Gastroesophageal sphincter (tissue), 4 donors: ENCODE measurements at places on chromosomes 2 and 18.

DNA sequence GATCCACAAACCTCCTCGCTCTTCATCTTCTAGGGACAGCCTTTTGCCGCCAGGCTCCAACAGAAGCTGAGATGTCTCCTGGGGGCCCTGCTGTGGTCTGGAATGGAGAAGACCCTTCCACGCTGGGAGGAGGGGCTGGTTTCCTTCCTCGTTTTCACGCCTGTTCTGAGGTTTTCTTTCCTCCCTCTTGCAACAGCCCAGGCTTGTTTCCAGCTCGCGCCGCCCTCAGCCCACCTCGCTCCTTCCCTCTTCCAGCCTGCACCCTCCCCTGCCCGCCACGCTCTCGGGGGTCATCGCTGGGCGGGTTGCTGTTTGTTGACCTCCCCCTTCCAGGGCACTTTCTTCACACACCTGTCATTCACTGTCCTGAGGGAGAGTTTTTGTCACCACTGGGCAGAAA is 55.4 kb downstream of the VAPA start:
- ATAC-seq: no peak

DNA sequence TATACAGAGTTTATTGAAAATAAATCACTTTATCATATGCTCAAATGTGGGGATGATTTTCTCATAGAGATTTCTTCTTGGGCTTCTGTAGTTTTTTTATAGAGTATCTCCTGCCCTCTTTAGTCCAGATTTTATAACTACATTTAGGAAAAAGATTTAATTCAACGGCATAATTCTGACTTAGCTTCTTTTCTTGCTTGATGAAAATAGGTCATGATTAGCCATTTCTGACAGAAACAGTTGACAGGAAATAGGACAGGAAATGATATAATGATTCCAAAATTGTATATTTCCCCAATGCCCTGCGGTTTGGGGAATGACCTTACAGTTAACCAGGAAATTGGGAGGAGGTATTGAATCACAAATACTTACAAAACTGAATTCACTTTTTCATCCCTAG is 1531.9 kb upstream of the ACVR2A start:
- no peak for ATAC-seq

DNA sequence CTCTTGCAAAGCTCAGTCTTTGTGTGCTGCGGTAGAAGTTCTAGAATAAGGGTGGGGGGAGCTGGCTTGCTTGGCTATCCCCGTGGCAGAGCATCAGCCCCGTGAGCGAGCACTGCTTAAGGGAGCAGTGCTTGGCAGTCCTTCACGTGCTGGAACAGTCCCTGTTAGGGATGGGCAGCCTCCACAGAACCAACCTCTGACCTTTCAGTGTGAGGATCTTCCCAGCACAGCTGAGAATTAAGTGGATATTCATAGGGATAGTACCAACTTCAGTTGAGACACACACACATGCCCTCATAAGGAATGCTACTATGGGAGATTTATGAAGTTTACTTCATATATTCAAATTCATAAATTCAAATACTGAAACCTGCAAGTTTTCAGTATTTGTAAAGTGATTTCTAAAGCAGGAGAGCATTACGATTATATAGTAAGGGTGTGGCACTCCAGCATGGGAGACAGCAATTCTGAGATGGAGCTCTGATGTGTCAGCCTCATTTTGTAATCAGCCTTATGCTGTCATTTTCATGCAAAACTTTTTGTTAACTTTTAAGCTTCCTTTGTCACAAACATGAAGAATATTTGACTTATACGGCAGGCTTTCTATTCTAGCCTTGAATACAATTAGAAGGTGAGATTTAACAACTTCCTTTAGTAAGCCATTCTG is 39.5 kb downstream of the ATP9B start:
- ATAC-seq: no peak

DNA sequence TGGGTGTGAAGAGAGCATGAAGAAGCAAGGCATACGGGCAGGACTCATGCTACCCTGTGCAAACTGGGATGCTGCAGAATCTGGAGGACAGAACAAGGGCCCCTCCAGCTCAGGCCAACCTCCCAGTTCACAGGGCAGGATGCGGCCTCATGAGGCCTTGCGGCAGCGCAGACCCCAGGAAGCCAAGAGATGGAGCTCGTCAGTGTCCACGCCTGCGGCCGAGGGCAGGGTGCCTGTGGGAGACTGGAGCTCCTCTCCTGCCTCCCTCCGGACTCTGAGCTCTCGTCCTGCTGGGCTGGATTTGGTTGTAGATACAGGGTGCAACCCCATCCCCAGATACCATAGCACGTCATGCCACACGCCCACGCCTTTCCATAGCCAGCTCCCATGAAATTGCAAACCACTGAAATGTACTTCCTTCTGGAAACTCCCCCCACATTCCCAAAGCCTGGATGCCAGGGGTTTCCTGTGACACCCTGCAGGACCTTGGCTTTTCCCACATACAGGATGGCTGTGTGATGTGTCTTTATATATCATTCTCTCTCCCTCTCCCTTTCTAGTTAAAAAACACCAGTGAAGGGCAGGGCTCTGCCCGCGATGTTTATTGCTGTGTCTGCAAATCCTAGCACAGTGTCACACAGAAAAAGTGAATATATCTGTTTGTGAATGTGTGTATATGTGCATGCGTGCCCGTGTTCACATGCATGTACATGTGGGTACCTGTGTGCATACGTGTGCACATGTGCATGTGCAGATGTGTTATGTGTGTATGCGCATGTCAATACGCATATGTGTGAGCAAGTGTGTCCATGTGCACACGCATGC is 12.3 kb upstream of the SNTG2 start:
- no peak for ATAC-seq

- ATAC-seq: no peak
Observed at GRCh38 chr2:8159966-8160603, 521.8 kb upstream of the ID2 start.

- no peak for ATAC-seq
Observed at GRCh38 chr2:75166491-75166890, 32.8 kb downstream of the TACR1 start.

- ATAC-seq: no peak
Observed at GRCh38 chr2:207252979-207253645, 87.4 kb upstream of the KLF7 start.

- ATAC-seq: no peak
Observed at GRCh38 chr18:34738175-34738894, 28.2 kb downstream of the DTNA start.

DNA sequence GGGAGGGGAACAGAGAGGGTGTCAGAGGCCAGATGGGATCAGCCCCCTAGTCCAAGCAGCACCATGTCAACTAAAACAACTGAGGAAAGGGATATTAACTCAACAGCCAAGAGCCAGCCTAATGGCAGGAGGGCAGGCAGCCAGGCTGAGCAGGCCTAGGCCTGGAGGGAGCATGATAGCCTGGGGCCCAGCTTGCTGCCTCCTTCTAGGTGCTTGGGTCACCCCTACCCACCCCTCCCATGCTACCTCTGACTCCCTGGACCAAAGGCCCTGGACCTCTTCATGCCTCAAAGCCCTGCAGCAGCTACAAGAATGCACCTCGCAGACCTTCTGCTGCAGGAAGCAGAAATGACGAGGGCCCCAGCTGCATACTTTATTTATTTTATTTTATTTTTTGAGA is 22.1 kb upstream of the TNS1 start:
- no peak for ATAC-seq

DNA sequence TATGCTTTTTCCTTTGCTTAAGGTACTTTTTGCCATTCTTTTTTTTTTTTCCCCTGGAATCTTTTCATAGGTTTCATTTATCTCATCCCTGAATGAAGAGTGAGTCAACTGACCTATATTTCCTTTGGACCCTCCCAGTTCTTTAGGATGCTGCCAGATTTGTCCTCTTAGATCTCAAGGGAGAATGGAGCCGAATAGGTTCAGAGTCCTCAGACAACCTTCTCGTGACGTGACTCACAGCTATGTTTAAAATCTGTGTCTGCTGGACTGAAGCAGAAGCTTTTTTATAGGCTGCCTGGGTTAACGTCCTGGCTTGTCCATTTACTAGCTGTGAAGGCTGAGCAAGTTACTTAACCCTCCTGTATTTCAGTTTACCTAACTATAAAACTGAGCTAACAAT is 358.6 kb downstream of the DLGAP1 start:
- ATAC-seq: no peak

DNA sequence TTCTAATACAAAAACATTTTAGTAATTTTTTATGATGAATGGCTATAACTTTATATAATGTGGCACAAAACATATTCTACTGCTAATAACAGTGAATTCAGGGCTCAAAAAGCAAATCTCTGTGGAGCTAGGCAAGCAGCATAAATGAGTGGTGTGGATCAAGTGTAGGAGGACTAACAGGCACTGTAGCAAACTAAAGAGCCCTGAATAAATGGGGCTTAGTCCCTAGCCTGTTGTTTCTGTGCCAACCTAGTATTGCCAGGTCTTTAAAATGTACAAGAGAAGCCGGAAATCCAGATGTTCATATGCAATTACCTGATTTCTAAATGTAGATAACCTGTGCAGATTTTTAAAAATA is 18.5 kb downstream of the REL start:
- no peak for ATAC-seq

DNA sequence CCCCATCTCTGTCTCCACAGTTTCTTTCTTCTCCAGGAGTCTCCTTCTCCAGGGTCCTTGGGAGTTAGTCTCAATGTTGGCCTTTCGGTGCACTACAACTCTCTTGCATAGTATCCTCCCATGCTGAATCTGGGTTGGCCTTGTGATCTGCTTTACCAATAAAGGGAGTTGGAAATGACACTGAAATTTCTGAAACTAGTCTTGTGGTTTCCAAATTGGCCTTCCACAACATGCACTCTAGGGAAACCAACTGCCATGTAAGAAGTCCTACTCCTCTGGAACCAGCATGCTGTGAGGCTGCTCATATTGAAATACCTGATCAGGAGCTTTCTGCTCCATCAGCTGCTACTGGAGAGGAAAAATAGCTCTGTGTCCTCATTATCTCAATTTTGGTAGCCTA is 9.9 kb upstream of the ABHD3 start:
- ATAC-seq: no peak

GRCh38 chr2:109386004-109386695 is 227.6 kb downstream of the SEPTIN10 start:
- no peak for ATAC-seq

GRCh38 chr2:36727550-36727949 is 31.0 kb downstream of the VIT start:
- no peak for ATAC-seq

GRCh38 chr2:151078889-151079288 is 182.8 kb downstream of the RBM43 start:
- ATAC-seq: no peak

DNA sequence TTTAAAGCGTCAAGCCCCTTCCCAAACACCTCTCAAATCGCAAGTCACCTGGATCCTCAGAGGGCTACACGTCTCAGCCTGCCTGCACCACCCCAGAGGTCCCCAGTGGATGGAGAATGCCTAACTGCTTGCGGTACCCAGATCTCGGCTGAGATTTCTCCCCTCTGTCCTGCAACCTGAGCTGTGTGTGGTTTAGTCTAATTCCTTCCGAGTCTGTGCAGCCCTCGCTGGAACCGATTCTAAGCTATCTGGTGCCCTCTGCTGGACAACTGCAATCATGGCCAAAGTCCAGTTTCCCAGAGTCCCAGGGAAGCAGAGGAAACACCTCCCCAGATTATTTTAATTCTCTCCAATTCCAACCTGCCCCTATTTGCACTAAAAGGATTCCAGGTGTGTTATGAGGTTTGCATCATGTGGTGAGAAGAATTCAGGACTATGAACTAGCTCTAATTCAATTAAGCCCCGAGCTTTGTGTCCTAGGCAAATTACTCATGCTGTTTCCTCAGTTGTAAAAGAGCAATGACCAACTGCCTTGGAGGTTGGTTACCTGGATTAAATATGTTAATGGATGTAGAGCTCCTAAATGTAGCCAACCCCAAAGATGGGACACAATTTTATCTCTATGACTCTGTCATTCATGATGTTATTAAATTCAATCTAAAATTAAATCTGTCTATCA is 276.1 kb upstream of the NCKAP5 start:
- peak; percentile 48 for ATAC-seq

DNA sequence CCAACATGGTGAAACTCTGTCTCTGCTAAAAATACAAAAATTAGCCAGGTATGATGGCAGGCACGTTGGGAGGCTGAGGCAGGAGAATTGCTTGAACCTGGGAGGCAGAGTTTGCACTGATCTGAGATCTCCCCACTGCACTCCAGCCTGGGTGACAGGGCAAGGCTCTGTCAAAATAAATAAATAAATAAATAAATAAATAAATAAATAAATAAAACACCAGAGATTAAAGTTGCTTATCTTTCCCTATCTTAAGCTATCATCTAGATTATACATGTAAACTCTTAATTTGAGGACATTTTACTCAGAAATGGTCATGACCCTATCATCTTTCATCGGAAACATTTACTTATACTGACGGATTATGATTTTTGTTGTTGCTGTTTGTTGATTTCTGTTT is 373.2 kb downstream of the GALNT13 start:
- no peak for ATAC-seq

GRCh38 chr2:224211791-224212190 is 172.7 kb upstream of the SERPINE2 start:
- no peak for ATAC-seq

GRCh38 chr2:75356865-75357264 is 157.5 kb upstream of the TACR1 start:
- no peak for ATAC-seq

DNA sequence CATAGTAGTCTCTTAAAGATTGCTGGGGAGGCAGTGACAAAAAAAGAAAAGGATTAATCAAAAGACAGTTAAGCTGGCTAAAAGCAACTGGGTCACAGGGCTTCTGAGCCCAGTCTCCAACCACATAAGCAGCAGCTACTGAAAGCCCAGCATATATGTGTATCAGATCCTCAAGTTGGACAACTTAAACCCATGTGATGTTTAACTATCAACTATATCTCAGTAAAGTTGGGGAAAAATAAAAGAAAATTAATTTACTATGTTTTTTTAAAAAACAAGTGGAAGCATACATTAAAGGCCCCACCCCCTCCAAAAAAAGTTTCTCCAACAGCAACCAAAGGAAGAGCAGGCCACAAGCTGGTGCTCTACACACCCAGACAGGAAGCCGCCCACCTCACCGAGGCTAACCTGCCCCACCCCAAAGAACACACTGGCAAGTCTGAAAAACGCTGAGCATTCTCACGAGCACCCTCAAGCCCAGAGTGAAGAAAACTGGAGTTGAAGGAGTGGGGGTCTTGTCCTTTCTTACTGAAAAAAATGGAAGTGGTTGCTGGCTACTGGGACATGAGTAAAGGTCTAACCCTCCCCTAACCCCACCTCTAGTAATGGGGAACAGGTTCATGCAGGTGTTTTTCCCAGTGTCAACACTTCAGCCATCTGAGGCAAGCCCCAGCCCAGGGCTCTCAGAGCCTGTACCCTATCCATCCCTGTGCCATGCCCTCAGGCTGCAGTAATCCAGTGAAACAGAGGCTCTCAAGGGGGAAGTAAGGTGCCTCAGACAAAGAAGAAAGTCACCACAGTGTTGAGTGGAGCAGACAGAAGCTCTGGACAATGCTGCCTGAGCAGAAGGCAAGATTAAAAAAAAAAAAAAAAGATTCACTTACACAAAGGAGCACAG is 106.3 kb downstream of the GYPC start:
- ATAC-seq: no peak

DNA sequence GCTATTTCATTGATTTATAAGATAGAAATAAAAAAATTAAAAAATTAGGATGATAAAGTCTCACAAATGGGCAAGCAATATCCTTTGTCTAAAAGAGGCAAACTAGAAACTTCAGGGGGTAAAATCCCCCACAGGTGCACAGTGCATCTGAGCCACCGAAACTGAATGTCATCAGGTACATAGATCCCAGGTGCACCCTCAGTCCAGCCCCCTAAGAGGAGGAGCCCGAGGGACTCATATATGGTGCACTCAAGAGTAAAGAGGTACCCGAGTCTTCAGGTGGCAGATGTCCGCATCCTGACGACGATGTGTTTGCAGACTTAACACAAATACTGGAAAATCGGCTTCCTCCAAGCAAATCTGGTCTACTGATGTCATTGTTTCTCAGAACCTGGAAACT is 11.3 kb downstream of the QPCT start:
- no peak for ATAC-seq
